ENCODE measurements at places on chromosomes 16 and 17. TPM values are rescaled to one million over a fixed set of nuclear protein-coding genes. Genes with fewer than 3 reads are reported as not detected.

SLC7A6OS gene
- 14.9 TPM for total RNA-seq

HOXB9 gene
- not detected for total RNA-seq

OR3A3 gene
- total RNA-seq: 0.33 TPM

CA4 gene
- not detected for total RNA-seq

NACA2 gene
- total RNA-seq: not detected

CCR7 gene
- total RNA-seq: not detected

WNK4 gene
- 4.3 TPM for total RNA-seq

KRTAP4-4 gene
- not detected for total RNA-seq

CACNA1H gene
- total RNA-seq: 22.6 TPM

SLFN14 gene
- not detected for total RNA-seq

TNK1 gene
- total RNA-seq: under 0.01 TPM

TLCD2 gene
- total RNA-seq: 2.3 TPM

GUCY2D gene
- total RNA-seq: under 0.01 TPM

HS3ST4 gene
- not detected for total RNA-seq

STH gene
- not detected for total RNA-seq

WIPI1 gene
- 186 TPM for total RNA-seq

MRC2 gene
- 563 TPM for total RNA-seq

IGF2BP1 gene
- total RNA-seq: 0.44 TPM

CTRB1 gene
- not detected for total RNA-seq

CA7 gene
- not detected for total RNA-seq

KRTAP3-1 gene
- total RNA-seq: not detected

HEXD gene
- 11.0 TPM for total RNA-seq

ACAP1 gene
- total RNA-seq: 2.4 TPM

SNAI3 gene
- total RNA-seq: 0.12 TPM

AATK gene
- 0.11 TPM for total RNA-seq

WNT9B gene
- total RNA-seq: not detected

KIAA0513 gene
- total RNA-seq: 18.5 TPM

PLA2G10 gene
- total RNA-seq: not detected

CBX8 gene
- 6.9 TPM for total RNA-seq

NPIPA7 gene
- total RNA-seq: 1.2 TPM

ZNF750 gene
- total RNA-seq: not detected

CBFA2T3 gene
- not detected for total RNA-seq

SPG7 gene
- 133 TPM for total RNA-seq

NDEL1 gene
- total RNA-seq: 58.2 TPM

DNAAF1 gene
- total RNA-seq: not detected

SLC47A1 gene
- total RNA-seq: 1.5 TPM

TSPOAP1 gene
- total RNA-seq: 4.0 TPM

FBXW10 gene
- total RNA-seq: 0.12 TPM

RDM1 gene
- 1.5 TPM for total RNA-seq

SOX9 gene
- 2.9 TPM for total RNA-seq

DPEP3 gene
- not detected for total RNA-seq

Data from uterine smooth muscle cell (primary cell).